ENCODE measurements at places on chromosomes 3 and 15.

- no peak for DNase-seq
These were observed 64.0 kb upstream of the CDV3 start for GRCh38 chr3:133509488-133509887.

GRCh38 chr3:114685161-114685560, 391.3 kb downstream of the TIGIT start:
- DNase-seq = no peak

DNA sequence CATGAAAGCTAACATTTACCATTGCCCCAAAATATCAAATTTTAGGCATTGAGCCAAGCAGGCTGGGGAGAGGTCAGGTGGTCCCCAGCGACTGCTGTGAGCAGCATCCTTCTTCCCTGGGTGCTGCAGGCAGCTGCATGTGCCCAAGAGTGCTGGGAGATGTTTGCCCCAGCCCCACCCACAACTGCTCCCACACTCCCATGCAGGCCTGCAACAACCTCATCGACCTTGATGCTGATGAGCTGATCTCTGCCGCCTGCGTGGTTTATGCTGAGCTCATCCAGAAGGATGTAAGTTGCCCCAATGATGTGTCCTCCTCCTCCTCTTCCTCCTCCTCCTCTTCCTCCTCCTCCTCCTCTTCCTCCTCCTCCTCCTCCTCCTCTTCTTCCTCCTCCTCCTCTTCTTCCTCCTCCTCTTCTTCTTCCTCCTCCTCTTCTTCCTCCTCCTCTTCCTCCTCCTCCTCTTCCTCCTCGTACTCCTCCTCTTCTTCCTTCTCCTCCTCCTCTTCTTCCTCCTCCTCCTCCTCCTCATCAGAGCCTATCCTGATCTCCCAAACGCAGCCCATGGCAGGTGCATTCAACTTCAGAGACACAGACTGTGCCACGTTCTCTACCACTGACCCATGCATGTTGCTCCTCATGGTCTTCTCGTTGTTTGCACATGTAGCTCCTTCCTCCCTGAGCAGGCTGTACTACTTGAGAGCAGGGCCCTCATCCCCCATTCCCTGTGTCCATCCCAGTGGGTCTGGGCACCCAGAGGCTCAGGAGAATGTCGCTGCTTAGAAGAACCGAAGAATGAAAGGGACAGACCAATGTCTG, 15.1 kb downstream of the TBC1D21 start:
- DNase-seq = no peak

- DNase-seq = no peak
These were observed at the start of gene ZNF385D for GRCh38 chr3:21750831-21751391. Gene ZNF385D (minus strand): TSS chr3:21751210. CDS start chr3:21750916, 294 bp downstream.

Measured in activated CD4-positive, alpha-beta T cell treated with anti-CD3 and anti-CD28 coated beads, Interleukin-2, amount 50 U/mL, for 16 hours (primary cell).